ENCODE measurements at places on chromosomes 12 and 14.

- DNase-seq: no peak
These were observed 411.6 kb downstream of the BCAT1 start for GRCh38 chr12:24537083-24537860.

GRCh38 chr14:101004954-101005353 is 101.4 kb upstream of the RTL1 start:
- DNase-seq: no peak

DNA sequence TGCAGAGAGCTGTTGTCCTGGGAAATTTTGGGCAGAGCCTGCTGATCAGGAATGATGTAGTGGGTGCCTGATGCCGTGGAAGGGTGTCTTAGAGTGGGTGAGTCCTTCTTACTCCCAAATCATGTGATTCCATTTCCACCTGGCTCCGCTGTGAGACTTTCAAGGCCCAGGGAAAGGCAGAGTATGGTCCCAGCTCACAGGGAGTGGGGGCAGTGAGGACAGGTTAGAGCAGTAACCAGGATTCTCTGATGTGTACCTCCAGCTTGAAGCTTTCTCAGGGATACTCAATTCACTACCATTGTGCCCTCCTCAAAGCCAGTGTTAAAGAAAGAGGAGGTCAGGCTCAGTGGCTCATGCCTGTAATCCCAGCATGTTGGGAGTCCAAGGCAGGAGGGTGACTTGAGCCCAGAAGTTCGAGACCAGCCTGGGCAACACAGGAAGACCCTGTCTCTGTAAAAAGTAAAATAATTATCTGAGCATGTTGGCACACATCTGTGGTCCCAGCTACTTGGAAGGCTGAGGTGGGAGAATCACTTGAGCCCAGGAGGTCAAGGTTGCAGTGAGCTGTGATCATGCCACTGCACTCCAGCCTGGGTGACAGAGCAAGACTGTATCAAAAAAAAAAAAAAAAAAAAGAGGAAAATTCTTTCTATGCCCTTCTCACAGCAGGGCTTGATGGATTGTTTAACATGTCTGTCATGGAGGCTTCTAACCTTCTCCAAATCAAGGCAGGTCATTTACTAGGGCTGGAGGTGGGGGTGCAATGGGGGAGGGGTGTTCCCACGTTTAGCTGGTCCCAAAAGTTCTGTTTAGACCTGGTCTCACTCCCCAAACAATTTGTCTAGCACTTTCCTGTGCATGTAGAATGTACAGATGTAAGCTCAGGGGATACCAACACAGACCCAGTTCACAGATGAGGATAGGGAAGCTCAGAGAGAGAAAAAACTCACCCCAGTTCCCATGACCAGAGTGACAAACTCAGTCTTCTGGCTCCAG is 12.5 kb upstream of the IQSEC3 start:
- DNase-seq: no peak

- no peak for DNase-seq
These were observed 36.6 kb downstream of the GPR135 start for GRCh38 chr14:59428581-59429012.

- DNase-seq: no peak
These were observed 479.8 kb downstream of the ZFP36L1 start for GRCh38 chr14:68312884-68313610.

GRCh38 chr14:76259029-76259735 is 107.5 kb downstream of the GPATCH2L start:
- DNase-seq: no peak

DNA sequence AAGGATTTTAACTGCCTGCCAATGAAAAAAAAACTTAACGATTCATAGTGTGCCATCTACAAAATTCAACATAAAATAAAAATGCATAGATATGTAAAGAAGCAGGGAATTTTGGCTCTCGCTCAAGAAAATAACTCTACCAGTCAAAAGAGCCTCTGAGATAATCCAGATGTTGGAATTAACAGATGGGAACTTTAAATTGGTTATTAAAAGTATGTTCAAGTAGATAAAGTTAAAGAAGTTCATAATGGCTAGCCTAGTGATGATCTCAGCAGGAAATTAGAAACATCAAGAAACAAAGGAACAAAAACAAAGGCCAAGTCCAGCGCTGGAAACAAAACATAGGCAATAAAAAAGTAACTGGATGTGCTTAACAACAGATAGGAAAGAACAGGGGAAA is 23.1 kb downstream of the PIK3C2G start:
- no peak for DNase-seq

GRCh38 chr12:83256562-83256961 is 569.9 kb downstream of the TMTC2 start:
- no peak for DNase-seq

DNA sequence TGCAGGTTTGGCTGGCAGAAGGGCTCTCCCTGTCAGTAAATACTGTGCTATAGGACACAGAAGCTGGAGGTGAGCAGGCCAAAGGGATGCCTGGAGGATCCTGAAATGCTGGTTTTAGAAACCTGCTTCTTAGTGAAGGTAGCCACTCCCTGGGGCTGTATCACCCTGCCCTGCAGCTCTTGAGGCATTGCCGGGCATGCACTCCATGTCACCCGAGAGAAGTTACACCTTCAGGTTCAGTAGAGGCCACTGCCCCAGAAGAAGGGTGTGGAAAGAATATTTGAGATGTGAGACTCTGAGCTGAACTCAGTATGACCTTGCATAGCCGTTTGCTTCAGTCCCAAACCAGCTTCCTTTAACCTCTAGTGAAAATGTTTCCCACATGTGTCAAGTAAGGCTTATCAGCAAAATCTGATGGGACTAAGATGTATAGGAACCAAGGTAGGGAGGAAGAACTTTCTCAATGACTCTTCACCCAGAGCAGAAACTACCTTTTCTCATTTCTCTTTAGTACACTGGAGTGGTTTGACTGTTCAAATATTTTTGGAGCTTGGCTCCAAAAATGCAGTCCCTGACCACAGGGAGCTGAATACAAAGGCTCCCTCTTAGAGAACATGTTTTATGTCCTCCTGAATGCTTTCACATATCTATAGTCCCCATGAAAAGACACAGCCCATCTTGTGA is 164.5 kb upstream of the DYRK2 start:
- no peak for DNase-seq

DNA sequence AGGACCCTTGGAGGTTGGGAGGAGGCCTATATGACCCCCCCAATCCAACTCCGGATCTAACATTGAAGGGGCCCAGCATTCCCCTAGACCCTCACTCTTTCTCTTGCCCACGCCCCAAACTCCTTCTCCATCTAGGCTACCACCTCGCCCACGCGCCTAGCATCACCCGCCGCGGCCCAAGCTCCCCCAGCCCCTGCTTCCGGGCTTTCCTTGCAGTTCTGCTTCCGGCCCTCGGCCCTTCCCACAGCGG is 445 bp downstream of the CERS5 start:
- DNase-seq: no peak

- no peak for DNase-seq
These were observed 27.5 kb downstream of the AMN start for GRCh38 chr14:102949801-102950451.

DNA sequence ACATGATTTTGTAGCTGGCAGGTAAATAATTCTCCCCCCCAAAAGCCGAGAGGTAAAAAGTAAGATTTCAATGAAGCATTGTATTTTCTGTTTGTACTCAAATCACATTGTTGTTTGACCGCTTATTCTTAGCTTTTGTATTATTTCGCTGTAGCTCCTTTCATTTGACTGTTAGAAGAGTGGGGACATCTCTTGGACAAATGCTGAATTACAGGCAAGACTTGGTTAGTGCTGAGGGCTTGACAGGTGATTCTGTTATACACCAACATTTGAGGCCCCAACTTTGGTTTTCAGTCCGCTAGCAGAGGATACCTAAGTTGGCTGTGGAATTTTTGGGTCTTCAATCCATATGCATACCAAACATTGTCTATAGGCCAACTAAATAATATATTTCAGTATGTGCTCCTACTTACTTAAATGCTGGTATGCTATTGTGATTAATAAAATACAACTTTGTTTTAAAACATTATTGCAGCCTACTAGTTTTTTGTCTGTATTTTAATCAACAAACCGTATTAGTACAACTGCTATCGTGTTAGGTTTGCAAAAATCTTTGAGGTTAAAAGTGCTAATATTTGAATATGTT is 102.2 kb downstream of the ERC1 start:
- DNase-seq: no peak

DNA sequence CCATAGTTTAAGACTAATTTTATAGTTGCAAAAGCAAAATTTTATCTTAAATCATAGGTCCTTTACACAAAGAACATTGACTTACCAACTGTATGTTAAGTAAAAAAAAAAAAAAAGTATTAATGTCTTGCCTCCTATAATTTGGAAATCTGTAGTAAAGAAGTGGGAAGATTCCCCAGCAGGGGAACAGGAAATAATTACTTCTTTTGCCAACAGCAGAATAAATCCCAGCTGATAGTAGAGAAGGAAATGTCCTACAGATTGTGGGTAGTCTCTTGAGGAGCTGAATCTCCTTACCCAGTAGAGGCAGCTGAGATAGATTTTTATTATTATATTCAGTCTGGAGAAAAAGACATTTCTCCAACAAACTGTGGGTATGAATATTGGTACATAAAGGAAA is 193.7 kb downstream of the SLC6A15 start:
- DNase-seq: no peak

DNA sequence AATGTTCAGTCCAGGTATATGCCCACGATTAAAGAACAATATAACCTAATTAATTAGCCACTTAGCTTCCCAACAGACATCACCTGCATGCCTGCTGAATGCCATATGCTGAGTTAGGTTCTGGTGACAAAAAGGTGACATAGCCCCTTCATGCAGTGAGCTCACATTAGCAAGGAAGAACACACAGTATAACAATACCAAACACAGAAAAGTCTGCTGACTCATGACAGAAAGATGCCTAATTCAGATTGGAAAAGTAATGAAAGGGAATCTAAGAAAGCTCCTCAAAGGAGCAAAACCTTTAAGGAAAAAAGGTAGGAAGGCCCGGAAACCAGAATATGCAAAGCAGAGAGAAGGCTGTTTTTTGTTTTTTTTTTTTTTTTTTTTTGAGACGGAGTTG is 59.0 kb downstream of the FERMT2 start:
- no peak for DNase-seq

DNA sequence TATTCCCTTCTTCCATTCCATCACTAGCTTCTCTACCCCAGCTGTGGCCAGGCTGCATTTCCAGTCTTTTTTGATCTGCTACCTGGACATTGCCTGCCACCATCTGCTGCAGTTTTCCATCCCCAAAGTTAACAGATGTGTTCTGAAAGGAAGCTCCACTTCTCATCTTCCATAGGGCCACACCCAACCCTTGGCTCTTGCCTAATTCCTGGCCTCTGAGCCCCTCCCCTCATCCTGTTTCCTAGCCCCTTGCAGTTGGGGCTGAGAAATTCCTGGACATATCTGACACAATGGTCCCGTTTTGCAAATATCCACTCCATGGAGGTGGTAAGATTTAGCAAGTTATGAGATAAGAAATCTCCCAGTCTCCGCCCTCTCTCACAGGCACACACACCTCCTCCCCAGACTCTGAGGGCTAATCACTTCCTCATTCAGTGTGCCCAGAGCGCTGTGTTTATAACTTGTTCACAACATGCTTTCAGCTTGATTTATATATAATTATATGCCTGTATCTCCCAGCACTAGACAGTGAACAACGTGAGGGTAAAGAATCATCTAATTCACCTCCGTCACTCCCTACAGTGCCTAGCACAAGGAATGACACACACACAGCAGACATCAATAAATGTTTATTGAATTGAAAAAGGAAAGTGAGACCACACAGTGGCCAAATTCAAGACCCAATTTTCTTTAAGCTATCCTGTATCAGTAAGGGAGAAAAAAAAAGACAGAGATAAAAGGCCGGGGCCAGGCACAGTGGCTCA is 13.4 kb downstream of the SMUG1 start:
- no peak for DNase-seq

- DNase-seq: no peak
These were observed 42.9 kb upstream of the AP4S1 start for GRCh38 chr14:30982533-30982932.

DNA sequence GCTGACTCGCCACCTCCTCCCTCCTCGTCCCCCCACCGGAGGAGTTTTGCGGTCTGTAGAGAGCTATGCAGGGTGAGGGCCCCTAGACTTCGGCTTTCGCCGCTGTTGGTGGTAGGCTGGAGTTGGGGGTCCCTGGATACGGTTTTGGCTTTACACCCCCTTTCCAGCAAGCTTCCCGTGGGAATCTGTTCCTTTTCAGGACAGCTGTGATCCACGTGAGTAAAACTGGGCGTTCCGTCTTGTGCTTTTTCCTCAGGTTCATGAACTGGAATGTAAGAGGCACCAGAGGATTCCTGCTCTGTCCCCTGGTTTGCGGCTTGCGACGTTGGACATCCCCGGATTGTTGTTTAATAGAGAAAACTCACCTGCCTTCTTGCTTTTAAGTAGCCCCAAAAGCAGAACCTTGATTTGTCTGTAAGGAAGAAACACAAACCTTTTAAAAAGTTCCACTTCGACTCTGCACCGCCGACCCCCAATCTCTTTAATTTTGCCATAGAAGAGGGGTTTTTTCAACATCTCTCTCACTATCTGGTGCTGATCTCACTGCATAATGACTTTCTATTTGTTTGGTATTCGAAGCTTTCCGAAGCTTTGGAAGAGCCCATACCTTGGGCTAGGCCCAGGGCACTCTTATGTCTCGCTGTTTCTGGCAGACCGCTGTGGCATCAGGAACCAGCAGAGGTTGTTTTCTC is 490 bp downstream of the PRORP start:
- no peak for DNase-seq

GRCh38 chr12:125284087-125284486 is 218.9 kb downstream of the AACS start:
- no peak for DNase-seq

GRCh38 chr12:101127521-101128219 is 82.4 kb downstream of the SLC5A8 start:
- DNase-seq: no peak

DNA sequence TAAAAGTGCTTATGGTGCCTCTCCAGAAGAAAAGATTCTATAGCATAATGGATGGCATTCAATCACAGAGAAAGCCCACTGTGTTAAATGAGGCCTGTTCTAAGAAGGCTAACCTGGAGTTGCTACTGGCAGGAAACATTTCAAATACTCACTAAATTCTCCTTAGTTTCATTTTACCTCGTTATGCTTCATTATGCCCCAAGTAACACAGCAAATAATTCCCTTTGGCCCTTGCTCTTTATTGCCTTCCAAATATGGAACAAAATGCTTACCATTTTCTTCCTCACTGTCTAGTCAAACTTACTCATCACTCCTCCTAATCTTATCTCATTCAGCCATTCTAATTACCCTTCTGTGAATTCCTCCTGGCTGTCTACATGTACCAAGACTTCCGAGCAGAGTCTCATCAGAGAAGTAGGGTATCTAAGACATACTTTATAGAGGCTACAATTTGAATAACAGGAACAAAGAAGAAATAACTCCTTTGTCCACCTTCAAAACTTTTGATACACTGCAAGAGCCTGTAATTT is 292.1 kb upstream of the CLEC14A start:
- no peak for DNase-seq
